Stimulated activated CD4-positive, alpha-beta T cell treated with anti-CD3 and anti-CD28 coated beads, Interleukin-4, amount 100 ng/mL, for 1 hour (primary cell): ENCODE measurements at places on chromosomes 2 and 18.

- no peak for DNase-seq
These were observed 53.9 kb downstream of the REEP1 start for GRCh38 chr2:86283411-86284030.

DNA sequence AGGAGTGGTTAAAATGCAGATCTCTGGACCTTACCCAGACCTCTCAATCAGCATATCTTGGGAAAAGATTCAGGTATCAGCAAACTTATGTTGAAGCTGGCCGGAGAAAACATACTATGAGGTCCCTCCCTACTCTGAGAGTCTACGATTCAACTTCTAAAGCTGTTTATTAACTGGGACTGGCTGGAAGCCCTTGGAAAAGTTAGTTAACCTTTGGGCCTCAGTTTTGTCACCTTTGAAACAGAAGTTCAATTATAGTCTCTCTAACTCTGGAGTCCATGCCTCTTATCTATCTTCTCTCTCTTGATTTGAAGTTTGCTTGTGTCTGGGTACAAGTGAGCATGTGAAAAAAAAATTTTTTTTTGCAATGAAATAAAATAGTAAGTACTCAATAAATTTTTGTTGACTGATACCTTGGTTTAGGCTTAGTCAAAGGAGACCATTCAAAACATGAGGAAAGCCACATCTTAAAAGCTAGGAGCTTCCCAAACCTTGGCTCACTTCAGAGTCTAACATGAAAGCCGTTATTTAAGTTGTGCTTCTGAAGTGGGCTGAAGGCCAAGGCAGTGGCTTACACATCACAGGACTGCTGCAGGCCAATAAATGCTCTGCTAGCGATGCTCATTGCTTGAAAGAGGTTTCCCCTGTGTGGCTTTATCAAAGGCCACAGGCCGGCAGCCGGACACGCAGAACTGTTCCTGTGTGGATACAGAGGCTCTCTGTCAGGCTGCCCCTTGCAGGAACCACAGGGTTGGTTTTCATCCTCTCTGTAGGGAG is 110.6 kb upstream of the FAM136A start:
- no peak for DNase-seq

- no peak for DNase-seq
These were observed 1.4 kb upstream of the RNF103 start for GRCh38 chr2:86625096-86625495.

DNA sequence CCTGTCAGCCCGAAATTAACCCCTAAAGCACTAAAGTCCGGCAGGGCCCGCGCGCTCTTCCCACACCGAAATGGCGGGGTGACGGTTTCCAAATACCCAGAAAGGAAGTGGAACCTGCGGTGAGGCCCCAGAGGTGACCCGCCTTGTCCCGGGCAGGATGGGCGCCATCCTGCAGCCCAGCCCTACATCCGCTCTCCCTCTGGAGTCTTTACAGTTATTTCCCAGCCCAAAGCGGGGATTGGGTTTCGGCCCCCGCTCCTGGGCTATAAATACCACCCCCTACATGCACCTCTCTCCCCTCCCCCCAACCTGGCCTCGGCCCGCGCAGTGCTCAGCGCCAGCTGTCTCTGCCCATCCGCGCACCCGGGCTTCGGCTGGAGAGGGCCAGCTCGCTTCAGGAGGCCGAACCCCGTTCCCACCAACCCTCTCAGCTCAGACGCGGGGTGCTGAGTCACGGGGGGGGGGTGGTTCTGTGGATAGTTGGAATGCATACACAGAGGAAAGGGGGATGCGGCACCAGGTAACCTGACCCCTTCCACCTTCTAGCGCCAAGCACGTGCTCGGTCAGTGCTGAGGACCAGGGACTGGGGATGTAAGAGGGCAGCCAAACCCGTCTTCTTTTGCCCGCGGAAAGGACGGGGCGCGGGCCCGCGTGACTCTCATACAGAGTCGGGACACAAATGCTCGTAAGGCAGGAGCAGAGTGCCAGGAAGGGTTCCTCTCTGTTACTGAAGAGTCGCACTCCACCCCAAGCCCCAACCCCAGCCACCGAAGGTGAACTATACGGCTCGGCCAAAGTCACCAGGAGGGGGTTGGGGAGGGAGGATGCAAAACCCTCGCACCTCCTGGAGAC is at the start of gene TUBA4B:
TUBA4B (plus strand) TSS at position 344 of the 853 bp plus-strand sequence; CDS start at position 509, 165 bp downstream.
- peak; percentile 43 for DNase-seq

DNA sequence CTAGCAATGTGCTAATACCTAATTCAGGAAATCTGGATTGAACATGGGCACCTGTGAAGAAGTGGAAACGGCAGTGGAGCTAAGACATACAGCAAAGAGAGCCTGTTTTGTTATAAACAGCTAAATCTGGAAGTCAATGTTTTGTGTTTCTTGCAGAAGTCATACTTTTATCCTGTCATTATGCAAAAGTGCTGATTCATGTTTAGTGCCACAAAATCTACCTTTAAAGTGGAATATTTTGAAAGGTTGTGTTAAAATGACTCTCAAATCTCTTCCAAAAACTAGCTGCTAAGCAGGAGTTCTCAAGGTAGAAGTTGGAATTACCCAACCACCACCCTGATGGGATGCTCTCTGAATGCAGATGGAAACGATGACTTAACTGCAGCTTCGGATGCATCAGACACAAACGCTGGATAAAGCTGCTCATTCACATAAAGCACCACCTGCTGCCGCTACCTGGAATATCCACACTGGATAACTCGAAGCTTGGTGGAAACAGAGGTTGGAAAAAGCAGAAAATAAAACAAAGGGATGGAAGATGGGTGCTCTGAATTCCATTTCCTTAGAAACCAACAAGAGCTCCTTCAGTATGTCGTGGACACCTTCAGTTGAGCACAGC is 132.6 kb upstream of the ZNF236 start:
- no peak for DNase-seq

DNA sequence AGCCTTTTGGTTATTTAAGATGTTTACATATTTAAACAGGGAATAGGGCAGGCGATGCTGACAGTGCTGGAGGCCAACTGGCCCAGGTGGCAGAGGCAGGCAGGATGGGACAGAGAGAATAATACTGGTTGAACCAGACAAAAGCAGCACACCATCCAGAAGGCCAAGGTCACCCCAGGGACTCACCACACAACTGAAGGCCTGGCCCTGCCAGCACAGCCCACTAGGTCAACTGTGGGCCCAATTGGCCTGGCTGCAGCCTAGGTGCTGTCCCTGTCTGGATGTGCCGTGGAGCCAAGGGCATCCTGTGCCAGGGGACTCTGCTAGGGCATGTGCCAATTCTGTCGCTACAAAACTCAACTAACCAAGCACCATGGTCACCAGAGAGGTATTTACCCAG is 69.2 kb downstream of the RNF152 start:
- DNase-seq: no peak

DNA sequence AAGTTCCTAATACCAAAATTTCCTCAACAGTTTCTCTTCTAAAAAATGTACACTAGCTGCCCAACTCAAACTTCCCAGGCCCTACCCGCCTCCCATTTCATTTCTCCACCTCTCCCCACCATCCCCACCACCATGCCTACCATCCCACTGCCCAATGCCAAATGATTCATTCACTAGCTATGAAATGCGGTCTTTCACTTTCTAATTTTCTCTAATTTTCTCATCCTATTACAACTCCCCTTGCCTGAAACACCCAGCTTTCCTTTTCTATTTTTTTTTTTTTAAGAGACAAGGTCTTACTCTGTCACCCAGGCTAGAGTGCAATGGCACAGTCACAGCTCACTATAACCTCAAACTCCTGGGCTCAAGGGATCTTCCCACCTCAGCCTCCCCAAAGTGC is 38.4 kb downstream of the KIDINS220 start:
- DNase-seq: no peak
